Spinal cord (tissue), 10 donors: ENCODE measurements at places on chromosomes 11 and 22.
A peak's percentile ranks its signal among the peaks of the same experiment; 100 is the strongest.

- no peaks in the 10 kb centered on the region for H3K4me1 ChIP-seq
- H3K36me3 ChIP-seq, result no peaks in the 10 kb centered on the region
- H3K27ac ChIP-seq, result no peak overlapping the region
- H3K27me3 ChIP-seq, result no peaks in the 10 kb centered on the region
- H3K4me3 ChIP-seq, result no peak overlapping the region
These were observed 32.2 kb upstream of the TEAD1 start for GRCh38 chr11:12642040-12642439.

DNA sequence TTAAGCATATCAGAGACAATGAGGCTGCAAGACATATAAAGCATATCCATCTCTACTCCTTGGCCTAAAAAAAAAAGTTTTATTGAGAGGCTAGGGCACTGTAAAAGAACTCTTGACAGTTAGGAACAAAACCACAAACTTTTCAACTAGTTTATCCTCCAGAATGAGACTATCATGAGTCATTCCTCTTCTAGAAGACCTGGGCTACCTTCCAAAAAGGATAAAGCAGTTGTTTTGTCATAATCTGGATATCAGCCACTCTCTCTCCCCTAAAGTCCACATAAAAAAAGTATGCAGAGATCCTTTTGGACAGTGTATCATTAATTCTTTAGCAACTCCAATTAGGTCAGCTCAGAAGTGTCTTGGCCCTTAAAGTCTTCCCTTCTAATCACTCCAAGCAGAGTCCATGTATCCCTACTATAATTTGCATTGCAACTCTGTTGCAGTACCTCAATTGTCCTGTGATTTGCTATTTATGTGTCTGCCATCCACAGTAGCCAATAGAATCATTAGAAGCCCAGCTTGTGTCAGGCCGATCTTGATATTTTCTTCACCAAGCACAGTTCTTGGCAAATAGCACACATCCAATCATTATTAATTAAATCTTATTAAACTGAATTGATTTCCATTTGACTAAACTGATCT is 10.4 kb downstream of the OR51T1 start:
- no peak overlapping the region for H3K4me3 ChIP-seq
- H3K27ac ChIP-seq, result no peak overlapping the region
- no peaks in the 10 kb centered on the region for H3K36me3 ChIP-seq
- H3K4me1 ChIP-seq, result no peaks in the 10 kb centered on the region
- no peaks in the 10 kb centered on the region for H3K27me3 ChIP-seq
- DNase-seq, result no peak

GRCh38 chr11:64771861-64772260 is 6.5 kb downstream of the SF1 start:
- DNase-seq, result no peak
- peaks cover 59% of the 10 kb centered on the region for H3K36me3 ChIP-seq
- no peak overlapping the region for H3K4me3 ChIP-seq
- H3K27ac ChIP-seq, result no peak overlapping the region

GRCh38 chr11:3122775-3123201 is 42.3 kb downstream of the OSBPL5 start:
- H3K27ac ChIP-seq, result no peak overlapping the region
- peaks cover 36% of the 10 kb centered on the region for H3K4me1 ChIP-seq
- H3K36me3 ChIP-seq, result peaks cover 90% of the 10 kb centered on the region
- no peak overlapping the region for H3K4me3 ChIP-seq
- no peak for DNase-seq

- no peak for DNase-seq
- peaks cover 71% of the 10 kb centered on the region for H3K36me3 ChIP-seq
- H3K27me3 ChIP-seq, result no peaks in the 10 kb centered on the region
- peaks cover 35% of the 10 kb centered on the region for H3K4me1 ChIP-seq
- H3K27ac ChIP-seq, result no peak overlapping the region
These were observed 11.8 kb downstream of the SMPD1 start for GRCh38 chr11:6402061-6402470.

- H3K27ac ChIP-seq, result no peak overlapping the region
- H3K27me3 ChIP-seq, result no peaks in the 10 kb centered on the region
- H3K4me3 ChIP-seq, result no peak overlapping the region
- peaks cover 39% of the 10 kb centered on the region for H3K4me1 ChIP-seq
- H3K36me3 ChIP-seq, result no peaks in the 10 kb centered on the region
- no peak for DNase-seq
These were observed 219.7 kb downstream of the CEP164 start for GRCh38 chr11:117547195-117547850.

DNA sequence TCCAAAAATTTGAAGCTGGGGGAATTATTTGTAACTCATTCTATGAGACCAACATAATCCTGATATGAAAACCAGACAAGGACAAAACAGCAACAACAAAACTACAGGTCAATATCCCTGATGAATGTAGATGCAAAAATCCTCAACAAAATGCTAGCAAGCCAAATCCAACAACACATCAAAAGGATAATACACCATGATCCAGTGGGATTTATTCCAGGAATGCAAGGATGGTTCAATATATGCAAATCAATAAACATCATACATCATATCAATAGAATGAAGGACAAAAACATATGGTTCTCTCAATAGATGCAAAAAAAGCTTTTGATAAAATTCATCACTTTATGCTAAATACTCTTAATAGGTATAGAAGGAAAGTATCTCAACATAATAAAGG is 19.4 kb upstream of the USP2 start:
- no peaks in the 10 kb centered on the region for H3K4me1 ChIP-seq
- H3K27ac ChIP-seq, result no peak overlapping the region

- no peaks in the 10 kb centered on the region for H3K4me1 ChIP-seq
- no peaks in the 10 kb centered on the region for H3K36me3 ChIP-seq
- H3K4me3 ChIP-seq, result no peak overlapping the region
- no peak overlapping the region for H3K27ac ChIP-seq
These were observed 105.5 kb downstream of the C11orf87 start for GRCh38 chr11:109527496-109527895.

GRCh38 chr11:57379732-57380131 is 1.2 kb downstream of the PRG3 start:
- no peak overlapping the region for H3K27ac ChIP-seq
- DNase-seq, result no peak
- H3K4me1 ChIP-seq, result peaks cover 4% of the 10 kb centered on the region
- H3K27me3 ChIP-seq, result peaks cover 3% of the 10 kb centered on the region
- no peak overlapping the region for H3K4me3 ChIP-seq
- no peaks in the 10 kb centered on the region for H3K36me3 ChIP-seq

DNA sequence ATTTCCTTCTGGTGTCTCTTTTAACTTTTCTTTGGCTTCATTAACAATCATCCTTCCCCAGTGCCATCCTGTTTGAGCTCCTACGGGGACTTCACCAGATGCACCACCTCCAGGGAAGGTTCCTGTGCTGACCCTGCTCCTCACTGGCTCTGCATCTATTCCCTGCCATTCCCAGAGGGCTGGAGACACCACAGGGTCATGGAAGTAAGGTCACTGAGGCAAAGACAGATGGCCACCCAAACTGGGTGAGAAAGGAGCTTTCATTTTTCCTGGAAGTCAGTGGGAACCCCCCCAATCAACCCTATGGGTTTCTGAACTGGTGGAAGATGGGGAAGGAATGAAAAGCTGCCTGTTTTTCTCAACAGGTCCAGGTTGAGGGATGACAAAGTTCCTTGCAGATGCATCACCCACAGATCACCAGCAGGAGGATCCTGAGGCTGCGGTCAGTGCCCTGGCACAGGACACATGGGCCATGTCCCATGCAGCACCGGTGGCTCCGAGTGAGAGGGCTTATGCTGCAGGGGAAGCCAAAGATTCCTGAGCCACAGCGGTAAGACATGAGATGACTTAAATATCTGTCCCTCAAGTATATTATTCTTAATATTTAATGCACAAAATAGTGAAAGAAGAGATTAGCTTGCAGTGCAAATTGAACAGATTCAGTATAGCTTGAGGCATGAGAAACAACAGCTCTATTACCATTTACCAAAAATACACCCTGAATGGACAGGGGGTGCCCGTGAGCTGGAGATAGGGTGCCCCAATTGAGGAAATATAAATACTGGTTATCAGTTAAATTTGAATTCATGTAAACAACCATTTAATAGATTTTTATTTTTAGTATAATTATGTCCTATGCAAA is 73.0 kb upstream of the VPREB1 start:
- H3K27me3 ChIP-seq, result peaks cover 21% of the 10 kb centered on the region
- no peak overlapping the region for H3K4me3 ChIP-seq
- no peak overlapping the region for H3K27ac ChIP-seq
- no peaks in the 10 kb centered on the region for H3K4me1 ChIP-seq

DNA sequence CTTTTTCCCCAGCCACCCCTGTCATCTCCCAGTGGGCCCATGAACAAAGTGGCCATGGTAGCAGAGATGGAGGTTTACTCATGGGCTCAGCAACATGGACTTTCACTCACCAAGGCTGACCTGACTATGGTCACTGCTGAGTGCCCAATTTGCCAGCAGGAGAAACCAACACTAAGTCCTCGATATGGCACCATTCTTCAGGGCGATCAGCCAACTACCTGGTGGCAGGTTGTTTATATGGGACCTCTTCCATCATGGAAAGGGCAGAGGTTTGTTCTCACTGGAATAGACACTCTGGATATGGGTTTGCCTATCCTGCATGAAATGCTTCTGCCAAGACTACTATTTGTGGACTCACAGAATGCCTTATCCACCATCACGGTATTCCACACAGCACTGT is 1009.1 kb downstream of the NTM start:
- DNase-seq, result no peak
- H3K27me3 ChIP-seq, result no peaks in the 10 kb centered on the region
- no peaks in the 10 kb centered on the region for H3K4me1 ChIP-seq
- no peaks in the 10 kb centered on the region for H3K36me3 ChIP-seq
- H3K4me3 ChIP-seq, result no peak overlapping the region
- no peak overlapping the region for H3K27ac ChIP-seq

DNA sequence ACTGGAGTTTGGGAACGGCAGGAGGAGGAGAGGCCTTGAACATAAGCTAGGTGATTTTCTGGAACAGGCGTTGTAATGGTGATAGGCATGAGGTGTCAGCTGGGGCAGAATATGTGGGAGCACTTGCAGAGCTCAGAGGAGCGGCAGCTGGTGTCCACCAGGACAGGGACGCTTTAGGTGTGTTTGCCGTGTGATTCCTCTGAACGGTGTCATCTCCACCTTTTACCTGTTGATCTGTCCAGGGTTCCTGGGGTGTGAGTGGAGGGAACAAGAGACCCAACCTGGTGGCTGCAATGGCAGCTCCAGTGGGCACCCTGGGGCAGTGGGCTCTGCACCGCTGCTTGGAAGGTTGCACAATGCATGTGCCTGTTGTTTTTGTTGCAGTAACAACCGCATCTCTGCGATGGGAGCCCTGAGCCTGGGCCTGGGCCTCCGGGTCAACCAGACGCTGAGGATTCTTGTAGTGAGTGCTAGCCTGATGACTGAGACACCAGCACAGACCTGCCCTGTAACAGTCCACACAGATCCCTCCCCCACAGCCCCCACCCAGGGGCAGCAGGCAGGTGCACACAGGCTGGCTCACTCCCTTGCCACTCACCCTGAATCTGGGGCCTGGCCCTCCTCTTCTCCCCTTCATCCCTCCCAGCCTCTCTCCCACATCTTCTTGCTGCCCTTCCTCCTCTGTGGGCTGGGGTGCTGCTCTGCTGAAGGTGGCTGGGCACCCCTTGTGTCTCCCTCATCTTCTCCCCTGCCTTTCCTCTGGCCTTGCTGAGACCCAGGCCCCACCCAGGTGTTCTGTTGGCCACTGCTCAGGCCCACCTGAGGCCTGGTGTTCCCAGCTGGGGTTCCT is 9.2 kb downstream of the LRRC74B start:
- no peaks in the 10 kb centered on the region for H3K27me3 ChIP-seq
- H3K4me1 ChIP-seq, result no peaks in the 10 kb centered on the region
- H3K27ac ChIP-seq, result no peak overlapping the region
- H3K4me3 ChIP-seq, result no peak overlapping the region
- no peak for DNase-seq
- no peaks in the 10 kb centered on the region for H3K36me3 ChIP-seq

GRCh38 chr22:46578824-46579561 is 41.2 kb upstream of the GRAMD4 start:
- H3K27me3 ChIP-seq, result no peaks in the 10 kb centered on the region
- H3K27ac ChIP-seq, result peak overlapping the region; percentile 27
- H3K36me3 ChIP-seq, result peaks cover 10% of the 10 kb centered on the region
- DNase-seq, result no peak

GRCh38 chr11:105144887-105145286 is 5.3 kb upstream of the CARD18 start:
- H3K4me1 ChIP-seq, result no peaks in the 10 kb centered on the region
- DNase-seq, result no peak
- no peak overlapping the region for H3K4me3 ChIP-seq
- no peaks in the 10 kb centered on the region for H3K27me3 ChIP-seq
- H3K36me3 ChIP-seq, result no peaks in the 10 kb centered on the region

DNA sequence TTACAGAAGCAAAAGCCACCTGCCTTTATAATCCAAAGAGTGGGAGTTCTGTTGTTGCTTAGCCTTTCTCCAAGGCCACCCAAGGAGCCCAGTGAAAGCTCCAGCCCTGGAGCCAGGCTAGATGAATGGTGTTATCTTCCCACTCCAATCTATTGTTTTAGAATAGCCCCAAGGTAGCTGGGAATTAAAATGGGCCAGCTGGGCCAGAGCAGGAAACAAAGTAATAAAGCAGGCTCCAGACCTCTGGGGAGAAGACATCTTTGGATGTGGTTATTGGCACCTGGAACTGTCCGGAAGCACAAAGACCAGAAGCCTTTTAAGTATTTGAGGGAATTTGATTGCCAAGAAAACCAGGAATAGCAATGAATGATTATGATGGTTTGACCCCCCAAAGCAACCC is 8.8 kb downstream of the C11orf96 start:
- DNase-seq, result no peak
- peaks cover 21% of the 10 kb centered on the region for H3K4me1 ChIP-seq
- no peak overlapping the region for H3K27ac ChIP-seq
- H3K4me3 ChIP-seq, result no peak overlapping the region
- no peaks in the 10 kb centered on the region for H3K36me3 ChIP-seq
- no peaks in the 10 kb centered on the region for H3K27me3 ChIP-seq

- H3K27ac ChIP-seq, result no peak overlapping the region
- H3K27me3 ChIP-seq, result no peaks in the 10 kb centered on the region
- H3K36me3 ChIP-seq, result no peaks in the 10 kb centered on the region
These were observed 20.3 kb downstream of the MB start for GRCh38 chr22:35596821-35597220.

DNA sequence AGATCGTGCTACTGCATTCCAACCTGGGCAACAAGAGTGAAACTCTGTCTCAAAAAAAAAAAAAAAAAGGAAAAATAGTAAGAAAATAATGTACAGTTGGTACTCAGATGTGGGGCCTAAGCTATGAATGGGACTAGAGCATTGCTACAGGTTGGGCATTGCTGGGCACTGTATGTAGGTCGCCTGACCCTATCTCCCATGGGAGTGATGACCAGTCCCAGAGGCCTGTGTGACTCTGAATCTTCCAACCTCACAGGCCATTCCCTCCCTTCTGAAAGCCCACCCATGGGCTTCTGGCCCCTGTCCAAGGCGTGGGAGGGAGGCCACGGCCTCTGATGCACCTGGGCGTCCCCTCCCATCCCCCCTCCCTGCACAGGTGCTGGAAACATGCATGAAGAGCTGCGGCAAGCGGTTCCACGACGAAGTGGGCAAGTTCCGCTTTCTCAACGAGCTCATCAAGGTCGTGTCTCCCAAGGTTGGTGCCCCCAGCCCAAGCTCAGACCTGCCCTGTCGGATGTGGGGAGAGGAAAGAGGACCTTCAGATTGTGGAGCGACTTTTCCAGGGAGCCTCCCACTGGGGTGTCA is 9.5 kb downstream of the GGA1 start:
- peaks cover 6% of the 10 kb centered on the region for H3K4me1 ChIP-seq
- H3K27ac ChIP-seq, result no peak overlapping the region
- peaks cover 95% of the 10 kb centered on the region for H3K36me3 ChIP-seq
- no peak for DNase-seq
- H3K4me3 ChIP-seq, result no peak overlapping the region
